Left cardiac atrium (tissue), 4 donors: ENCODE measurements at places on chromosomes 1 and 21.
A peak's percentile ranks its signal among the peaks of the same experiment; 100 is the strongest.

DNA sequence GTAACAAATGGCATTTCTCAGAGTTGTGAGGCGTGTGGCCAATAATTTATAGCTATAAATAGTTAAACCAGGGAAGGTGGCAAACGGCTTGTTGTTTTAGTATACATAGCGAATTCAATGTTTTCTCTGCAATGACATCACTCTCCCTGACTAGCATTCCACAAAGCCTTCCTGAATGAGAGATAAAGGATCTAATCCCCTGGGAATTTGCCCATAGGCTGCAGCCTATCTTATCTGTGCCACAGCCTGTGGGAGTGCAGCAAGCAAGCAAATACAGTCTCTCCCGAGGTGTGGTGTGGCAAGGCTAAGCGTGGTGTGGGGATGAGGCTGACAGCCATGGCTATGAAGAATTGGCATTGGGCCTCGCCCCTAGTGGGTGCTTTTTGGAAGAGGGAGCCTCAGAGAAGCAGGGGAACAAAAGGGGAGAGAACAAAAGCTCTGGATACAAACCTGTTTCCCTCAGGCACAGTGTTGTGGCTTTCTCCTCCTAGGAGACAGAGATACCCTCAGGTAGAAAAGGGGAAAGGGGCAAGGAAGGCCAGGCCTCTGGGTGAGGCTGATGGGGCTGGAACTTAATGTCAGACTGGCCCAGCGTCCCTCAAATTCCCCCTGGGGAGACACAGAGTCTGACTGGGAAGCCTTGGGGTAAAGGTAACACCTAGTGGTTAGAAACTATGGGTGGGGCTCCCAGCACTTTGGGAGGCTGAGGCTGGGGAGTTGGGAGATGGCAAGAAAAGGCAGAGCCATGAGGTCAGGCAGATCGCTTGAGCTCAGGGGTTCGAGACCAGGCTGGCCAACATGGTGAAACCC lies 8.9 kb downstream of the TAGLN2 start:
- DNase-seq: peak; percentile 43

DNA sequence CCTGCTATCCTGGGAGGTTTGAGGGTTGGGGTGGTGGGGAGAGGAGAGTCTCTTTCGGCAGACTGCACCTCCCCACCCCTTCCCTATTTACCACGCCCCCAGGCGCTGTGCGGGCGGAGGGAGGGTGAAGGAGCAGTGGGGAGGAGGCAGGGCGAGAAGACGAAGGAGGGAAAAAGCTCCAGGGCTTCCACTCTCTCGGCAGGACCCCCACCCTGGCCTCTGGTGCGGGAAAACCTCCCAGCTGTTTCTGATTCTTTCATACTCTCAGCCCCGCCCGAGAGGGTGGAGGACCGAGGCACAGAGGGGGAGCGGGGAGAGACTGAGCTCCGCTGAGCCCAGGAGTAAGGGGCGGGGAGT lies 866 bp upstream of the WNT2B start:
- no peak for DNase-seq

GRCh38 chr1:14513111-14513510 lies 85.4 kb upstream of the KAZN start:
- no peak for DNase-seq

- DNase-seq: peak; percentile 8
These were observed 109.1 kb upstream of the COL6A1 start for GRCh38 chr21:45872471-45872870.

DNA sequence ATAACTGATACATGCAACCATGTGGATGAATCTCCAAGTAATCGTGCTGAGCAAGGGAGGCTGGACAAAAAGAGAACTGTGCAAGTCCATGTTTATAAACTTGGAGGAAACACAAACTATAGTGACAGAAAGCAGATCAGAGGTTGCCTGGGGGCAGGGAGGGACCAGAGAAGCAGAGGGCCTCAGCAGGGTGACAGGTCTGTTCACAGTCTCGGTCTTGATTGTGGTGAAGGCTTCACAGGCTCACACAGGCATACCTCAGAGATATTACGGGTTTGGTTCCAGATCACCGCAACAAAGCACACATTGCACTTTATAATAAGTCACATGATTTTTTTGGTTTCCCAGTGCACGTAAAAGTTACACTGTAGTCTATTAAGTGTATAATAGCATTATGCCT lies 28.5 kb downstream of the ACOT7 start:
- DNase-seq: no peak

- no peak for DNase-seq
These were observed 14.2 kb downstream of the WDR4 start for GRCh38 chr21:42864815-42865775.

DNA sequence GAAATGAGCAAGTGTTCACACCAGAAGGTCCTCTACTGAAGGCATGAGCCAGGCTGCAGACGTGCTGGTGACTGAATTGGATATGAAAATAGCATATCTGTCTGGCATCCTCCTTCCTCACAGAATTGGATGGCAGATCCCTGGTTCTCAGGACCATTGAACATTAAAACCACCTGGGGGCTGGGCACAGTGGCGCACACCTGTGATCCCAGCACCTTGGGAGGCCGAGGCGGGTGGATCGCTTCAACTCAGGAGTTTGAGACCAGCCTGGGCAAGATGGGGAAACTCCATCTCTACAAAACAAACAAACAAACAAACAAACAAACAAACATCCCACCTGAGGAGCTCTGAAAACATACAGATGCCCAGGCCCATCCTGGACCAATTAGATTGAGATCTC lies 23.4 kb downstream of the TEX35 start:
- no peak for DNase-seq

DNA sequence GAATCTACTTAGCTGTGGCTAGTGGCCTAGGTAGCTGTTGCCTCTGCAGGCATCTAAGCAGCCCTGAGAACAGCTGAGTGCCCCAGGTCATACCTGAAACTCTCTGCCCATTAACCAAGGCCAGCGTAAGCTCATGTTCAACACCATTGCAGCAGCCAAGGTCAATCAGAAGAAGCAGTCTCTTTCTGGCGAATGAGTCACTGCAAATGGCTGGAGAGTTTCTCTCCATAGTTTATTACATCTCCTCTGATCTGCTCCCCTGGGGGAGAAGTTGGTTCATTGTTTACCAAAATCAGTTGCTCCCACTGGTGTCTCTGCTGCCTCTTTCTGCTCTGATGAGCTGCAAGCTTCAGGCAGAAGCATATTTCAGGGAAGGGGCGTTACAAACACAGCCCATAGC lies 6.9 kb upstream of the BCL9 start:
- DNase-seq: no peak

DNA sequence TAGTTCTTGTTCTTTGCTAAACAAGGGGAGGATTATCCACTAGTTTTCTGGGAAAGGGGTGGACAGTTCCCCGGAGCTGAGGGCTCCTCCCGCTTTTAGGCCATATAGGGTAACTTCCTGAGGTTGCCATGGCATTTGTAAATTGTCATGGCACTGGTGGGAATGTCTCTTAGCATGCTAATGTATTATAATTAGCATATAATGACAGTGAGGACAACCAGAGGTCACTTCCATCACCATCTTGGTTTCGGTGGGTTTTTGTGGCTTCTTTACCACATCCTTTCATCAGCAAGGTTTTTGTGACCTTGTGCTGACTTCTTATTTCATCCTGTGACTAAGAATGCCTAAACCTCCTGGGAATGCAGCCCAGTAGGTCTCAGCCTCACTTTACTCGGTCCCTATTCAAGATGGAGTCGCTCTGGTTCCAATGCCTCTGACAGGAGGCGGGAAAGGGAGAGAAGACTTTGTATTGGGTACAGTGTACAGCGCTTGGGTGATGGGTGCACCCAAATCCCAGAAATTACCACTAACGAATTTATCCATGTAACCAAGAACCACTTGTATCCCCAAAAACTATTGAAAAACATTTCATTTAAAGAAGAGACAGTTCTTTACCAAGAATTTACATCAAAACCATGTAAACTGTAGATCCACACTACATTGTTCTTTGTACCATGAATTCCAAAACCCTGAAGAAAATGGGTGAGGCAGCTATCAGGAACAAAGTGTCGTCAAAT lies 8.7 kb upstream of the SLC2A5 start:
- no peak for DNase-seq

GRCh38 chr1:24294228-24294672 lies 24.9 kb upstream of the GRHL3 start:
- DNase-seq: peak; percentile 33

GRCh38 chr21:32914424-32915039 lies 111.2 kb upstream of the OLIG2 start:
- DNase-seq: no peak

DNA sequence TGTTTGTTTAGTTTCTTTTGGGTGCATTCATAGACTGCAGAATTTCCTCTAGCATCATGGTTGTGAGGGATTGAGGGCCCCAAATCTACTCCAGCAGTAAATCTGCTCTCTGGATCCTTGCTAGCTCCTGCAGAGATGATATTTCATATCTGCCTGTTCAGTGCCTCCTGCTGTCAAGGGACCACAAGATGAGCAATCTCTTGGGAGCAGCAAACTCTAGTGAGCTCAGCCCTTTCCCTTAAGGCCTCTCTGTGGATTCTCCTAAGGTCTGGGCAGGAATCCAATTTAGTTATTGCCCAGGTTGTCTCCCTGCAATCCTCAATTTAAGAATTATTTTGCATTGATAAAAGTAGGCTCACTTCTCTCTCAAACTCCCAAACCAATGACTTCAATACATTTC lies 76.9 kb downstream of the RGS18 start:
- DNase-seq: no peak

DNA sequence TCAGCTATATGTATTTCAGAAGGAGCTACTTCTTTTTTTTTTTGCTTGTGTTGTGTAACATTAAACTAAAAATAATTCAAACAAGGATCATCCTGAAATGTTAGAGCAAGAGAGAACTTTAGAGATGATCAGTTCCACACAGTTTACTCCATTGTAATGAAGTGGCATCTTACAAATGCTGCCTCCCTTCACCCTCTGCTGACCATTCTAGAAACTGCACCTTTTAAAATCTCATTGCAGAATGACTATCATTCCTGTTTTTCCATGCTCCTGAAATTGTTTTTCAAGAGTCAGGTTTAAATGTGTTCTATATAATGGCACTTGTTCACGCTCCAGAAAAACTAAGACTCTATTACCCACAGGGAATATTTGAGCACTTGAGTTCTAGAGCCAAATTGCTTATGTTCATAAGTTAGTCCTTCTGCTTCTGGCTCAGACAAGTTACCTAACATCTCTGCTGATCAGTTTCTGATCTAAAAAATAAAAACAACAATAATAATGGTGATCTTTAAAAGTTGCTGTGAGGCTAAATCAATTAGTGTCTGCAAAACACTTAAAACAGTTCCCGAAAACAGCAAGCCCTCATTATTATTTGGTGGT lies 21.5 kb upstream of the SLC44A5 start:
- DNase-seq: no peak

DNA sequence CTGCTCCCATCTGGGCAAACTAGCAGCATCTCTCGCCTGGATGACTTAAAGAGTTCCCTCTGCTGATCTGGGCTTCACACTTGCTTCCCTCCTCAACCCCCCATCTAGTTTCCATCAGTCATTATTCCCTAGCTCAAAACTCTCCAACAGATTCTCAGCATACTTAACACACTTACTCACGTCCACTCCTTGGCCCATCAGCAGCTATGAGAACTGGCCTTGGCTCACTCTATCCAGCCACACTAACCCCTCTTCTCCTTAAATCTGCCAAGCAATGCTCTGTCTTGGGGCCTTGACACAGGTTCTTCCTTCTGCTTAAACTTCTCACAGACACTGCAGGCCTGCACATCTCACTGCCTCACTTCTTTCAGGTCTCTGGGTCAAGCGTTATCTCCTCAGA lies 41.6 kb downstream of the GNG12 start:
- DNase-seq: no peak

- DNase-seq: no peak
These were observed 26.3 kb upstream of the CYP4B1 start for GRCh38 chr1:46772571-46772970.

GRCh38 chr1:204376465-204376864 lies 16.7 kb upstream of the PLEKHA6 start:
- no peak for DNase-seq

DNA sequence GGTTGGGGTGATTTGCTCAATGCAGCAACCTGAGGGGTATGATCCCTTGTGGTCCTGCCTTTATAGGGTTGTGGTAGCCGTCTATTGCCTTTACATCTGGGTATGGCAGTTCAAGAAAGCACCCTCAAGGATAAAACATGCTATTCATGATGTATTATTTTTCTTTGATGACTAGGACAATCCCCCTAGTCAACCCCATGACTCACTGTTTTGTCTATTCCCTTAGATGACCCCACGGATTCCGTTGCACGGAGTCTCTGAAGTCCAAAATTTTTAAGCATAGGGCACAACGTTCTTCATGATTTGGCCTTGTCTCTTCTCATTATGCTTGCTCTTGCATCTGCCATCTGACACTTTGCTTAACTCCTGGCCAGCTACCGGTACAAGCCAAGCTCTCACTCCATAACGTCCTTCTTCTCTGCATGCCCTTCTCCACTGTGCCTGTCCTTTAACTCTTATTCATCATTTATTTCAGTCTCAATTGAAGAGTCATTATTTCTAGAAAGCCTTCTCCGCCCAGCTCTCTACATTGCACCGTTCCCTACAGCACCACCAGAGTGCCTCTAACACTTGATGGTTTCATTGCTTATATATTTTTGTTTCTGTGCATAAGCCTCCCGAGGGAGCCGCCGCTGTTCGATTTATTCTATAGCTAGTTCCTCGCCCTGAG lies 838 bp upstream of the DISP1 start:
- no peak for DNase-seq

- no peak for DNase-seq
These were observed 99.9 kb downstream of the BEND5 start for GRCh38 chr1:48676822-48677221.

DNA sequence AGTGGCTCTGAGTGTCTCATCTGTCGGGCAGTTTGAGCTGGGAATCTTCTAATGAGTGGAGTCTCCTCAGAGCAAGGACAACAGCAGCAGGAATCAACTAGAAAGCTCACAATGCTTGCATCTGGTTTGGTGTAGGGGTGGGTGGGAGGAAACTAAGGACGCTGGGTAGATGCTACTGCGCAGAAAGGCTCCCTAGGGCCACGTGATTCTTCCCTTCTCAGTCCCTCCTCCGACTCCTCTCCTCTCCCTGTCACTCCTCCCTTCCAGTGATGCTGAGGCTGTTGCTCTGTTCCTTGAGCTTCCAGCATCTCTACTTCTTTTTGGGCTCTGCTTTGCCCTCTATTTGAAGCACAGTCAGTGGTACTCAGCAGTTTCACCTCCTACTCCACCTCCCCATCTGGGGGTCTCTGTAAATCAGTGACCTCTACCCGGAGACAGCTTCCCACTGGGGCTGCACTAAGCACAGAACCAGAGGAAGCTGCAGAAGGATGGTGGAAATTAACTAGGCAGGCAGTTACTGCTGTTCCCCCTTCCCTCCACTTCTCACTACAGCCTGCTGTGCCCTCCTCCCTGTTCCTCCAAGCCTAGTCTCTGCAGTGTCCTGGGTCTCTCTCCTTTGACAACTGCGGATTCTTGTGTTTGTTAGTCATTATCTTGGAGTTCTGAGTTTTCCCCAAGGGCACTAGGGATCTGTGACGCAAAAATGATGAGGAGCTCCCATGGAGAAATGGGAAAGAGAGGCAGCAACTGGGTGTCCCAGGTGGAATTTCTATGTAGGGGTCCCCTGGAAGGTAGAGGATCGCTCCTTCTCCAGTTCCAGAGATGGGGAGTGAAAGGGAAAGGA lies 5.8 kb downstream of the LINGO4 start:
- no peak for DNase-seq

- DNase-seq: no peak
These were observed 7.0 kb downstream of the TLR5 start for GRCh38 chr1:223136086-223136485.

GRCh38 chr1:244114892-244115291 lies 63.8 kb downstream of the ZBTB18 start:
- no peak for DNase-seq

- DNase-seq: no peak
These were observed 14.9 kb upstream of the CD101 start for GRCh38 chr1:116986421-116987255.
